ENCODE measurements at places on chromosomes 2 and 18.

DNA sequence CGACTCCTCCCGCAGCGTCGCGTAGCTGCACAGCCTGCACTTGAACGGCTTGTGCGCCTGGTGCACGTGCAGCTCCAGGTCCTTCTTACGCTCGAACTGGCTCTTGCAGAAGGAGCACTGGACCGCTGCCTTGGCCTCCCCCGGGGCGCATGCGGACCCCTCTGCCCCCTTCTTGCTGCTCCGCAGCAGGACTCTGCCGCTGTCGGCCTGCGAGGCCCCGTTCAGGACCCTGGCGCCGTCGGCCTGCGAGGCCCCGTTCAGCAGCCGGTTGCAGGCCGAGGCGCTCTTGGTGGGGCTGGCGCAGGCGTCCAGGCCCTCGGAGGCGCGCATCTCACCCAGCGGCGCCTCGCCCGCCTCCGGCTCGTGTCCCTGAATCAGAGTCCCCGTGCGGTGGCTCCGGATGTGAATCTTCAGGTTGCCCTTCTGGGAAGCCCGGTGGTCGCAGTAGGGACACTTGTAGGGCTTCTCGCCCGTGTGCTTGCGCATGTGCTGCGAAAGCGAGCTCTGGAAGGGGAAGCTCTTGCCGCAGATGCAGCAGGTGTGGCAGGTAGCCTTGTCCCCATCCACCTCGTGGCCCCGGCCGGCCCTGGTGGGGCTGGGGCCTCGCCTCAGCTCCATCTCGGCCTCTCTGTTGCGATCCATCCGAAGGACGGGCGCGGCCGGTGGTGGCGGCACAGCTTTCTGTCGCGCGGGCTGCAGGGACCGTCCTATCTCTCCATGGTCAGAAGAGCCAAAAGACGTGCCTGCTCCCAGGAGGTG is 52.5 kb downstream of the ZNF516 start:
- no peak for DNase-seq

GRCh38 chr2:199910338-199911051 is 598 bp upstream of the C2orf69 start:
- no peak for DNase-seq

DNA sequence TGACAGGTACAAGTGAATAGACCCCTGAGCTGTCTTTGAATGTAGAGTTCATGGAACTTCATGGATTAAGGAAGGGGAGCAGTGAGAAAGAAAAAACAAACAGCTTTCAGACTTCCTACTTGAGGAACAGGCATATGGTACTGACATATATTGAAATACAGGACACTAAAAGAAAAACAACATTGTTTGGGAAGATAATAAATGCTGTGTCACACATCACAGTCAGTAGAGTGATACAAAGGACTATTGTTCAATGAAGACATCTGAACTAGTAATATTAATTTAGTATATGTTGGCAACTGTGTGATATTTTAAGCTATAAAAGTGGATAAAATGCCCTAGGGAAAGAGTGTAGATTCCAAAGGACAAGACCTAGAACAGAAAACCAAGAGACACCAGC is 3.3 kb downstream of the DSC2 start:
- no peak for DNase-seq

- no peak for DNase-seq
These were observed 88.3 kb upstream of the SNTG2 start for GRCh38 chr2:862355-862687.

DNA sequence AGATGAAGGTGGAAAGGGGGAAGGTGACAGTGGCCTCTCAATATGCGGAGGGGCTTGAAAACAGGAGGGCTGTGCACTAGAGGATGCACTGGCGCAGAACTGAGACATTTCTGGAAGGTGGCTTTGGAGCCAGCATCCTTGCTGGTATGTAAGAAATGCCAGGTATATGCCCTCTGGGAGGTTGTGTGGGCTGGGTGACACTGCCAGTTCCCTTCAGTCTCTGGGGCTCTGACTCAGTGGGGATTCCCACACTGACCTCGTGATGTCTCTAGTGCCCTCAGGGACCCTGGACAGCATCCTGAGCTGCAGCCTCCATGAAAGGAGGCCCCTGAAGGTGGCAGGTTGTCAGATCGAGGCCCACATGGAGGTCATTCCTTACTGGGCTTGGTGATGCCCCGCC is 74.0 kb downstream of the AGAP1 start:
- DNase-seq: no peak

GRCh38 chr18:66972681-66973080 is 368.8 kb upstream of the CDH19 start:
- DNase-seq: no peak

DNA sequence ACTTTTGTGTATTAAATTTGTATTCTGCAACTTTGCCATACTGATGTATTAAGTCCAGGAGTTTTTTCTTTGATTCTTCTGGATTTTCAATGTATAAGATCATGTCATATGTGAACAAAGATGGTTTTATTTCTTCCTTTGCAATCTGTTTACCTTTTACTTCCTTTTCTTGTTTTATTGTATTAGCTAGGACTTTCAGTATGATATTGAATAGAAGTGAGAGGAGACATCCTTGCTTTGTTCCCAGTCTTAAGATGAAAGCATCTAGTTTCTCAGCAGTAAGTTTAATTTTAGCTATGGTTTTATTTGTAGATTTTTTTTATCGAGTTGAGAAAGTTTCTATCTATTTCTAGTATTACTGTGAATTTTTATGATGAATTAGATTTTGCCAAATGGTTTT is 25.5 kb downstream of the VRK2 start:
- DNase-seq: no peak

All from left hindlimb (tissue), 1 donor.